ENCODE measurements at places on chromosomes 5 and 9.

DNA sequence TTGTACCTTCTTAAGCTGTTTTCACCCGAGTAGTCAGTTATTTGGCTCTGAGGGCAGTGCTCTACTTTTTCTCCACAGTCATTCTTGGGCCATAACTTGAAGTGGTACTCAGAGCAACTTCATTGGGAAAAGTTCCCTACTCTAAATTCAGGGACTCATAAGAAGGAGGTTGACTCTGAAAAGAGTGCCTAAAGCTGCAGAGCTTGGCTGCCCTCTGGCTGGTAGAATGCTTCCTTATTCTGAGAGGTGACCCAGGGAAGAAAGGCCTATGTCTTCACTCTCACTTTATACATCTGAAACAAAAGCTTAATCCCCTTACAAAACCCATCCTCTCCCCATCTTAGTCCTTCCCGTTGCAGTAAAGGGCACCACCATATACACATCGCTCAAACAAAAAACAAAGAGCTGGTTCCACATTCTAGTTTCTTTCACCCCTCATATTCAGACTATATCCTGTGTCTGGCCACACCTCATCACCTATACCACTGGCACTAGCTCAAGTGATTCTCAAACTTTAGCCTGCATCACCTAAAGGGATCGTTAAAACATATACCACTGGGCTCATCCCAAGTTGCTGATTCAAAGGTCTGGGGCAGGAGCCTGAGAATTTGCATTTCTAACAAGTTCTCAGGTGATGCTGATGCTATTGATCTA, 7.9 kb downstream of the IGIP start:
- no peak for DNase-seq

- no peak for DNase-seq
Observed at GRCh38 chr5:139639619-139640380, 8.3 kb upstream of the CXXC5 start.

- no peak for DNase-seq
Observed at GRCh38 chr5:26948921-26949320, 89.5 kb downstream of the CDH9 start.

DNA sequence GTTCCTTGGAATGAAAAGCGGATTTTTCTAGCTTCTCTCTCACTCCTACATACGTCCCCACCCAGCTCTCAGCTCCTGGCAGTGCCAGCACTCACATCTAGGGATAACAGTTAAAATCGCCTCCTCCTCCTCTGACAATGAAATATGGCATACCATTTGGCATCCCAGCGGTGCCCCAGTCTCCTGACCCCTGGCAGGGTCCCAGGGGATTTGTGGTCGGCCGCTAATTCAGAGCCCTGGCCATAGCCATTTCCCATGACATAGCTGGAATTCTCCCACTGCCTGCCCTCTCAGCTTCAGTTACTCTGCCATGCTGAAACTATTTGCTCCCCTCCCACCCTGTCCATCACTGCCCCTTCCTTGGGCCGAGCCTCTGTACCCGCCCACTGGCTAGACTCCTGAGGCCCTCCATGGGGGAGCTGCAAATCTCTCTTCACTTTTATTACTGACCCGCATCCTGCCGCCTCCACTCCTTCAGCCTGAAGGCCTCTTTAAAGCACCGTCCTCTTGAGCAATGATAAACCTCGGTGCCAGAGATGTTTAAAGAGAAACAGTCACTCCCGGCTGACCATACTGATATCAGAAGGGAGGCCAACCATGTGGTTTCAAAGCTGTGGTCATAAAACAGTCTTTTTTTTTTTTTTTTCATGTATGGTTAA, 139.8 kb downstream of the SLIT3 start:
- DNase-seq, result no peak

DNA sequence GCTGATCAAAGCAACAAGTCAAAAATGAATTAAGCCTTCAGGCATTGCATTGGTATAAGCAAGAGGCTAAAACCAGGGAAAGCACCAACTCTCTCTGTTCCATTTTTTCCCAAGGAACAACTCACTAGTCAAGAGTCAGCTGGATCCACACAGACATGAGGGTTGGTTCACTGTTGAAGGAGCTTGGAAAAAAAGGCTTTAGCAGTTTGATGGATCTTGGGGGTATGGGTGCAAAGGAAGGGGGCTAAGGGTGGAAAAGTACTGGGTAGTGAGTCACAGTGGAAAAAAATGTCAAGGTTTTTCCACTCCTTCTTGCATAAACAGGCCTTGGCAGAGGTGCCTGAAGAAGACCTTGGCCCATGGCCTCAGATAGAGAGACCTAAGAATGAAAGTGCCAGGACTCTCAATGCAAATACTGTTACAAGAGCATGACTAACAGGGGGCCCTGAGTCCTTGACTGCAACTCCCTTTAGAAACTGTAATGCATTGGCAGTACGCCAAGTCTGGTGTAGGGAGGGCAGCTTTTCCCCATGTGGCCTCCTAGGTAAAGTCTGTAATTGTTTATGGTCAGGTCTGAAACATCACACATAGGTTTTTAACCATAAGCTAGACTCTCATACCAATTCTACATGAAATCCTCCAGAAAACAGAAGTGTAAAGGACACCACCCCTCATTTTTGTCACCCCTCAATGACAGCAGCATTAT, 23.7 kb downstream of the ACTL7A start:
- no peak for DNase-seq

DNA sequence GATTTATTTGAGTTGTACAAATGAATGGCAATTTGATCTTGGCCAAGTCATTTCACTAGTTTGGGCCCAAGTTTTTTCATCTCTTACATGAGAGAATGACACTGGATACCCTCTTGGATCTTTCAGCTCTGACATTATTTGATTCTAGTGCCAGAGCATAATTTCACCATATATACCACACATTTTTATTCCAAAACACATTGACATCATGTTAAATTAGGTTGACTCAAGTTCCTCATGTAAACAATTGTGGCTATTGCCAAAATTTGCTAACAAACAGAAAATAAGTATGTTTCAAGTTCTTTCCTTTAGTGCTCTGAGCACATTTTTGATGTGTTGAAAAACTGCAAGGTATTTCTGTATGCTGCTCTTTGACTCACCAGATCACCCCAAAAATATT, 375.8 kb downstream of the ZNF608 start:
- no peak for DNase-seq

- DNase-seq, result no peak
Observed at GRCh38 chr9:107780960-107781359, 291.4 kb upstream of the KLF4 start.

- no peak for DNase-seq
Observed at GRCh38 chr5:160543395-160543794, 121.7 kb downstream of the PTTG1 start.

DNA sequence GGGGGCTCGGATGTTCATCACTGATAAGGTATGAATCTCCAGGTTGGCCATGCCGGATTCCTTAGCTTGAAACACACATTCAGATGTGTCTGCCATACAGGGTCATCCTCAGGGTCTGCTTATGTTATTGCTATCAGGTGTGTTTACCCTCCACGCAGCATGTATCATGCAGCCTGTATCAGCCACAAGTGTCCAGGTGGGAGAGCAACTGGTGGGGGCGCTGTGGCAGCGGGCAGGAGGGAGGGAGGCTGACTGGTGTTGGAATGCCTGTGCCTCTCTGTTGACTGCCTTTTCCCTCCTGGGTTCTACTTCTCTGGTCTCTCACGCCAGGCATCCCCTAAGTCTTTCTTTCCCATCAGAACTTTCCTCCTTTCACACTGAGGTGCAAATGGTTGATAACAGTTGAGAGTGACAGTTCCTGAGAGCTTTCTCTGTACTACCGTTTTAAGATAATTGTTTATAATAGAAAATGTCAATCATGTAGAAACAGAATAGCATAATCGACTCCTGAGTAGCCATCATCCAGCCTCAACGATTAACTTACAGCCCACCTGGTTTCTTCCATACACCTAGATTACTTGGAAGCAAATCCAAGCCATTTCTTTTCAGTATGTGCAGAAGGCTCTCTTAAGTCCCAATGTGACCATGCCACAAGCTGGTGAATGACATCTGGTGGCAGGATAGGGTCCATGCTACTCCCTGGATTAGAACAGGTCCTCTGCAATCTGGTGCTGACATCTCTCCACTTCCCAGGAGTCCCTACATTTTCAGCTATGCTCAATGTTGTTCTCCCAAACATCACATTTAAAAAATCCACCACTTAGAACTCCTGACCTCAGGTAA, 86.6 kb downstream of the ACER2 start:
- no peak for DNase-seq

DNA sequence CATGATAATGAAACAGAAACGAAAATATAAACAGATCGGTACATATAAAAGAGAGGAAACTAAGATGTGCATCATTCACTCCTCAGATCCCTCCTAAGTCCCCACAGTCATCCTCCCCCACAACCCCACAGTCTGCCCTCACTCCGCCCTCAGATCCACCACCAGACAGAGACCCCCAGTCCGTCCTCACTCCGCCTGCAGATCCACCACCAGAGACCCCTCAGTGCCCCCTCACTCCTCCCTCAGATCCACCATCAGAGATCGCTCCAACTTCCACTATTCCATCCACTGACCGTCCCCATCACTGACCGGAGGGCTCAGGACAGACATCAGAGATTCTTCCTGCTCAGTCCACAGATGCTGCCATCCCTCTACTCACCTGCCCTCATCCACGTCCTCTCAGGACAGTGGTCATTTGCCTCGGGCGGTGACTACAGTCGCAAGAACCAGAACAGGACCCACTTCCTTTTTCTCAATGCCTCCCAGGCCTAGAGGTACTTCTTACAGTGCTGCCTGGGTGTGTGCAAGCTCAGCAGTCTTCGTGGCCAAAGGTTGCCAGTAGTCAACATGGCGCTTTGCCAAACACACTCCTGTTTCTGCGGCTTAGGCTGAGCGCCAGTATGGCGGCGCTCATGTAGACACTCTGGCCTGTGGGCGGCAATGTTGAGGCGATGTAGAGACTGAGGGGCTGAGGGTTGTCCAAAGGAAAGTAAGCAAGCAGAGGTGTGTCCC, 8.3 kb upstream of the SPATA31C1 start:
- no peak for DNase-seq

DNA sequence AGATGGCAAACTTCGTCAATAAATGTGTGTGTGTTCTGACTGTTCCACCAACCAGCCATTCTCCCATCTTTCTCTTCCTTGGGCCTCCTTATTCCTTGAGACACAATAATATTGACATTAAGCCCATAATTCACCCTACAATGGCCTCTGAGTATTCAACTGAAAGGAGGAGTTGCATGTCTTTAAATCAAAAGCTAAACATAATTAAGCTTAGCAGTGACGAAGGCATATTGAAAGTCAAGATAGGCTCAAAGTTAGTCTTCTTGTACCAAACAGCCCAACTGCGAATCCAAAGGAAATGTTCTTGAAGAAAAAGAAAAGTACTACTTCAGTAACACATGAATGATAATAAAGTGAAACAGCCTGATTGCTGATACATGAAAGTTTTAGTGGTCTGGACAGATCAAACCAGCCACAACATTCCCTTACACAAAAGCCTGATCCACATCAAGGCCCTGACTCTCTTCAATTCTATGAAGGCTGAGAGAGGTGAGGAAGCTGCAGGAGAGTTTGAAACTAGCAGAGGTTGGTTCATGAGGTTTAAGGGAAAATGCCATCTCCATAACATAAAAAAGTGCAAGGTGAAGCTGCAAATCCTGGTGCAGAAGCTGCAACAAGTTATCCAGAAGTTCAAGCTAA, 81.4 kb downstream of the DENND1A start:
- DNase-seq, result no peak

DNA sequence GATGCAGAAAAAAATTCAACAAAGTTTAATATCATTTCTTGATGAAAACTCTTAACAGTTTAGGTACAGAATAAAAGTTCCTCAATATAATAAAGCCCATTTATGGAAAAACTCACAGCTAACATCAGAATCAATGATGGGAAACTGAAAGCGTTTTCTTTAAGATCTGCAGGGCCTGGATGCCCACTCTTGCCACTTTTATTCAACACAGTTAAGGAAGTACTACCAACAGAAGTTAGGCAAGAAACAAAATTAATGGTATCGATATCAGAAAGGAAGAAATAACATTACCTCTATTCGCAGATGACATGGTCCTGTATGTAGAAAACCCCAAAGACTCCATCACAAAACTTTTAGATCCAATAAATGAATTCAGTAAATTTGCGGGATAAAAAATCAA, 542.4 kb upstream of the RGMB start:
- no peak for DNase-seq

GRCh38 chr5:65647941-65648340, 23.1 kb downstream of the SHLD3 start:
- no peak for DNase-seq

DNA sequence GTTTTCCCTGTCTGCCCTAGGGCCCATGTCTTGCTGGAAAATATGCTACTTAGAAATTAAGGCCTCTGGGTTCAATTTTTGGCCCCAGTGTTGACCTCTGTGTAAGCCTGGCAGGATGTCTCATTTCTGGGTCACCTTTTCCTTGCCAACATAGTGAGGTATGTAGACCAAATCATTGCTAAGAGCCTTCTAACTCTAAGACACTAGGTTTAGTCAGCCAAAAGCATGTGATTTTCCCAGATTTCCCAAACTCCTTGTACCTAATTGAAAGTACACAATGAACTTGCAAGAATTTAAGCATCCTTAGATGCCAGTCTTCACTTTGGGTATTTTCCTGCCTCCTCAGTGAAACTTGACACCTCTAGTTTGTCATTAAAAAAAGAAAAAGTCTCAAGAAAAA, 77.0 kb downstream of the GALNT10 start:
- DNase-seq, result no peak

DNA sequence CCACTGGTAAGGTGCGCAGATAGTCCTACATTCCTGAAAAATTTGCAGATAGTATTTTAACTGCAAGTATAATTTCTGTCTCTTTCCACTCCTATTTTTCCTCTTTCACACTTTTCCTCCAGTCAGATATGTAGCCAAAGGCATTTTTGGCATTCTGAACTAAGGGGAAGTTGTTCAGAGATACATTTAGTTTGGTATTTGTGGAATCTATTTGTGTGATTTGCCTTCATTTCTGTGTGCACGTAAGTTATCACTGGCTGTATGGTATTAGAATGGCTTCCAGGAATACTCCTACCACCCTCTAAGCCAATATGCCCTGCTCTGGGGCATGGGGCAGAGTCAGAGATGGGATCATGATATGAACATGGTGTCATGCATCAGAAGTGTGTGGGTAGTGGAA, 45.8 kb upstream of the GRAMD2B start:
- DNase-seq, result no peak

- no peak for DNase-seq
Observed at GRCh38 chr5:76850543-76851145, 830 bp downstream of the S100Z start.

GRCh38 chr5:117533792-117534191, 959.2 kb upstream of the SEMA6A start:
- no peak for DNase-seq

DNA sequence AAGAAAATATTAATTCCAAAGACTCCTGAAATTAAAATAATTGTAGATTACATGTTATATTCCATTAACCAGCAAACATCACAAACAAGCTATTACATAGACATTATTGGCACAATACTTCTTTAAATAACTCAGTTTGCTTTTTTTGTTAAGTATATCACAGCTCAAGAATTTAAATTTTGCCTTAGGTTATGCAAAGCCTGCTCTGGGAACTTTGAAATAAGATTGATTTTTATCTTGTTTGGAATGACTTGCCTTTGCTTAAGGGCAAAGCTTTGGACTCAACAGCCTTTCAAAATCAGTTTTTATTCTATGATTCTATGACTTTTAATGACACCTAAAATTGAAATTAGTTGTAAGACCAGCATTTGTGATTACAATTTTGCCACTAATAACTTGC, 78.2 kb downstream of the ALDH7A1 start:
- no peak for DNase-seq

All from stimulated activated CD4-positive, alpha-beta T cell treated with anti-CD3 and anti-CD28 coated beads, TNF-alpha, amount 100 ng/mL, for 4 hours (primary cell).